ENCODE measurements at places on chromosomes 7 and 10.
A peak's percentile ranks its signal among the peaks of the same experiment; 100 is the strongest.

- DNase-seq: no peak
Measured at GRCh38 chr7:130996205-130996832, 262.3 kb upstream of the KLF14 start.

- no peak for DNase-seq
Measured at GRCh38 chr10:101695404-101695890, 477 bp upstream of the FBXW4 start.

- no peak for DNase-seq
Measured at GRCh38 chr7:67045496-67045995, 48.9 kb downstream of the TYW1 start.

- DNase-seq: no peak
Measured at GRCh38 chr7:57867884-57868701, 418.1 kb downstream of the ZNF716 start.

- no peak for DNase-seq
Measured at GRCh38 chr10:106500925-106501525, 663.5 kb downstream of the SORCS1 start.

- no peak for DNase-seq
Measured at GRCh38 chr7:157854066-157854891, 517.5 kb downstream of the DNAJB6 start.

GRCh38 chr7:75879771-75880184, 944 bp downstream of the RHBDD2 start:
- no peak for DNase-seq

DNA sequence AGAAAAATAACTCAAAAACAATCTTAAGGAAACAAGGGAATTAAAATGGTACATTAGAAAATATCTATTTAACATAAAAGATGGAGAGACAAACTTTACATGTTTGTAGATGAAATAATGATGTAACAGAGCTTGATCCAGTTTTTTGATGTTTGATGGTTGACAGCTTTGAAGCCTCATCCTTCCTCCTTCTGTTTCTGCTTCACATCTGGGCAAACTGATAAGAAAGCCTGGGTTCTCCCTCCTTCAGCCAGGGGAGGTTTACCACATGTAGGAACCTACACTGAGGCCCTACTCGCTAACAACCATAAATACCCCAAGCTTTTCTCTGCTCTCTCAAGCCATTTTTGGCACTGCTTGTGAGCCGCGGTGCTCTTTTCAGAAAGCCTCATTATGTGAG, 82.8 kb upstream of the ZNF32 start:
- no peak for DNase-seq

DNA sequence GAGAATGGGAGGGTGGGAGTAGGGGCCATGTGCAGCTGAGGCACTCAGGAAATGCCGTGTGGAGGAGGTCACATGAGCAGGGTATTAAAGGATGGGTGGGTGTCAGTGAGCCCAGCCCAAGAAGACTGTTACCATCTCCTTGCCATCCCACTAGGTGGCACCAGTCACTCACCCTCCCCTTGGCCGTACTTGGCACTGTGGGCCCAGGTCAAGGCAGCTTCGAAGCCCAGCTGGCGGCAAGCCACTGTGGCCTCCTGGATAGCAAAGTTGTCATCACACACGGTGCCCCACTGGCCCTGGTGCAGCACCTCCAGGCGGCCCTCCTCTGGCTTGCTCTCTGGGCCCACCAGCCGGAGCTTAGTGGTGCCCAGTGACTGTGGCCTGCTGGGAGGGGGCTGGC, 5.4 kb downstream of the LOXL4 start:
- DNase-seq: peak; percentile 38

GRCh38 chr10:24382045-24382444, 173.1 kb downstream of the KIAA1217 start:
- no peak for DNase-seq

GRCh38 chr10:19966751-19967150, 150.5 kb downstream of the PLXDC2 start:
- no peak for DNase-seq

- no peak for DNase-seq
Measured at GRCh38 chr7:2530071-2530987, 10.8 kb downstream of the LFNG start.

- no peak for DNase-seq
Measured at GRCh38 chr10:22625516-22626290, 88.7 kb downstream of the PIP4K2A start.

GRCh38 chr10:33067481-33067880, 109.5 kb upstream of the ITGB1 start:
- DNase-seq: no peak

DNA sequence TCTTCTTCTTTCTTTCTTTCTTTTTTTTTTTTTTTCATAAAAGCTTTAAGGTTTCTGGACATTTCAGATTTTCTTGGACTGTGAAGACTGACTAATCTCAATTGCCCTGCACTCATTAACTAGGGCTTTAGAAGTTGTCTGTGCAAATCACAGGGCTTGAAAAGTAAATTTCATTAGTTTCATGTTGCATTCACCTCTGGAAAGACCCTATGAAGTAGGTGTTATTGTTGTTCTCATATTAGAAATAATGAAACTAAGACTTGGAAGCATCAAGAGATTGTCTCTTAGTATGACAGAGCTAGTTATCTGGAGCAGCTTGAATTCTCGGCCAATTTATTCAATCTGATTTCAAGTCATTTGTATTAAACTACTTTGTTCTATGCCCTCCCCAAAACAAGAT, 28.2 kb upstream of the SEMA3D start:
- DNase-seq: no peak

GRCh38 chr7:21426286-21427181, 1.3 kb upstream of the SP4 start:
- DNase-seq: no peak

DNA sequence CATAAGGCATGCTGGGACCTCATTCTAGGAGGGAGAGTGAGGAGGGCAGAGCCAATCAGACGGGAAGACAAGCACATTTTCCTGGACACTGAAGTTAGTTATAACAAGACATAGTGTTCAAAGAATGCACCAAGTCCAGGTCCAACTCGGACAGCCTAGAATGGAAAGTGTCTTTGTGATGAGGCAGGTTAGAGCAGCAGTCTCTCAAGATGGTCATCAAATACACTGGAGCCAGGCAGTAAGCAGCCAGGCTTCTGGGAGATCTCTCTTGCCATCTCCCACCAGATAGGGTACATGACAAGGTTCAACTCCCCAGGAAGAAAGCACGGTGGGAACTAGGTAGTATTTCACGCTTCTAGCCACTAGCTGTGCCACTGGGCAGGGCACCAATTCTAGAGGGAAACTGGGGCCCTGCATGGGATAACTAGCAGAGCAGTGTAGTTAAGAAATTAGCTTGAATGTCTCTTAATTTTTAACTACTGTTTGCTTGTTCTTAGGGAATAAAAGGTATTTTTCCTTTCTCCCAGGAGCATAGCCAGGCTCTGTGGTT, 7.6 kb upstream of the GPAM start:
- DNase-seq: no peak

DNA sequence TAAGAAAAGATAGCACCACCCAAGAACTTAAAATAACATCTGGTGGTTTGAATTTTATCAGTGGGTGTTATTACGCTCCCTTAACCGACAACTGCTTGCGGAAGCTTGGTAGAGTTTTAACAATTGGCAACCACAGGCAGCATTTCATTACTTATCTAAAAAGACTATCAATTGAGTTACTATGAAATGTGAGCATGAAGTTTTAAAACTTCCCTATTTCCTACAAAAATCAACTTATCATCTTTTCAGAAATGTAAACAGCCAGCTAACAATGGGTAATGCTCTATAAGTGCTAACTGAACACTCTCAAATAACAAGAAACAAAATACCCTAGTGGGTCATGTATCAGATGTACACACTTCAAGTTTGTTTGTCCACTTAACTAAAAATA, 68.8 kb downstream of the OSBPL3 start:
- DNase-seq: no peak

DNA sequence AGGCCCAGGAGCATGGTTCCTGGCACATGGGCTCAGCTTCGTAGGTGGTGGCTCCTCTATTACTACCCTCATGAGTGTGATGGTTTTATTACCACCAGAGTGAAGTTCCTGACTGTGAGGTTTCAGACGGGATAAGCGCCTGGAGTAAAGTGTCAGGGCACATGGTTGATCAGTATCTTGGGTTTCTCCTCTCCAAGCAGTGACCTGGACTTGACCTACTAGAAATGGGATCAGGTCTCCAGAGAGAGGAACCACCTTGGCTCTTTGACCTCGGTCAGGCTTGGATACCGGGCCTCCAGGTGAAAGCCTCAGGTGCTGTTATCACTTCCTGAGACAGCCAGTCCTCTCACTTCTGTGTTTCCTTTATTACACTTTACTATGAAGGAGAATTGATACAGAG, 67.7 kb downstream of the GRK5 start:
- DNase-seq: no peak

GRCh38 chr10:132654708-132655661, 117.4 kb downstream of the INPP5A start:
- peak; percentile 91 for DNase-seq

Measured in hepatic stellate cell (primary cell).